ENCODE measurements at places on chromosomes 1 and 21.

DNA sequence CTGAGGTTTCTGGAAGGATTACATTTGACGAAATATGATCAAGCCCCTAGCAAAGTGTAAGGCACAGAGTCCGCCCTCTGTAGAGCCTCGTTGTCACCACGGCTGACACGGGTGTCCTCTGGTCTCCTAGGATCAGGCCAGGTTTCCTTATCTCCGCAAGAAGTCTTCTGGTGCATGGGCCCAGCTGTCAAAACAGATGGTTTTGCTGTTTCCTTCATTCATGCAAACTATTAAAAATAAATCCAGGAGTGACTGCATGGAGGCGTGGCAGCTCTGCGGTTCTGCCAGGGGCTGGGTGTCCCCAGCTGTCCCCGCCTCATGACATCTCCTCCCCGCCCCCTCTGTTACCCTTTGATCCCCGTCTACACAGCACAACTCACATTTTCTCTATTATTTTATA is 209.0 kb downstream of the DYRK1A start:
- no peak for DNase-seq

GRCh38 chr1:165395478-165395877 is 39.0 kb upstream of the LMX1A start:
- DNase-seq = no peak

DNA sequence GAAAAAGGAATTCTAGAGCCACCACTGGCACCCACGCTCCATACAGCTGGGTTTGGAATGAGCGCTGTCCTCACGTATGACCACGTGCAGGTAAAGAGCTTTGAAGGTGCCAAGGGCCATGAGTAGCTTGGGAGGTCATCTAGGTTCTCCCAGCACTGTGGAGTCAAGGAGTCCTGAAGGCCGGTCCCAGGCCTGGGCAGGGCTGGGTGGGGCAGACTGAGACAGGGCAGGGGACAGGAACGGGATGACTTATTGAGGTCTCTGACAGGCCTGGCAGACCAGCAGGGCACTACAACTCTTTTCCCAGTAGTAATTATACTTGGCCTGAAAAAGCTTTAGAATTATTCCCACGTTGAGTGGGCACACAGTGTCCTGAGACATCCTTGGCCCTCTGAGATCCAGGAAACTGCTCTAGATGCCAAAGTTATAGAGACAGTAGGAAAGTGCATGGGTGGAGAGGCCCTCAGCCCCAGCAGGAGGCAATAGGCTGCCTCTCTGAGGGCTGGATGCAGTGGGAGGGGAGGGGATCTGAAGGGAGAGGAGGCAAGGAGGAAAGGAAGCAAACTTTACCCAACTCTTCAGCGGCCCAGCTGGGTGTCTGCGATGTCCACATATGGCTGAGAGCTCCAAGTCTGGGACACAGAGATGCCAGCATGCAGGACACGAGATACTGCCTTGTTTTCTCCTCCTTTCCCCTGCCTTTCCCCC is 1.8 kb upstream of the CDA start:
- DNase-seq = no peak

DNA sequence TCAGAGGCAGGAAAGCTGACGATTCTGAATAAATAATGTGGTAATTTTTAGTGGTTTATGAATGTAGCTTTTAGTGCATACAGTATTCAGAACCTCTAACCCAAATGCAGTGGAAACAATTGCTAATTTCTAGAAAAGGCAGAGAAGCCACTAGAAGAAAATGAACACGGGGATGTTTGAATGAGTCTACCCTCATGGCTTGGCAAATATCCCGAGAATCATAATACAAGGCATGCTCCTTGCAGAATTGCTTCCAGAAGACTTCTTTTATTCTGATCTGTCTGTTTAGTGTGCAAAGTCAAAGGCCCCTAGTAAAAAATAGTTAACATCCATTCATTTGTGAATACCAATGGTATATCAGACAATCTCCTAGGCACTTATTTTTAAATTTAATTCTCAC is 246.8 kb downstream of the LMO4 start:
- no peak for DNase-seq

DNA sequence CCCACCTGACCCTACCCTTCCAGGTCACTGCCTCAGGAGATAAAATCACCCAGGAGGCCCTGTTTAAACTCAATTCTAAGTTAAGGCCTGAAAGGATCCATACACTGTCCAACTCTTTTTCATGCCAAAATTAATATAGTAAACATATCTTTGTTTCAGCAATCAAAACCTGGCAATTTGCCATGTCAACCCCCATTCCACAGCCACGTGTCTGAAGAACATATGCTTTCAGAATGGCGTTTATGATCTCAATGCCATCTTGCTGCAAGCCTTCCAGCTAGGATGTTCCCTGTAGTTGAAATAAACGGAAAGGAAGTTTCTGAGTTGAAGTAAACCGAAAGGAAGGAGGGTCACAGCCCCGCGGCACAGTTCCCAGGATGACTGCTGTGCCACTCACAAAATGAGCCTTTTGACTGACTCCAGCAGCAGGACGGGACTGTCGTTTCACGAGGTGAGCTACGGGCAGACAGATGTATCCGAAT is 472.0 kb downstream of the SMYD3 start:
- DNase-seq = no peak

DNA sequence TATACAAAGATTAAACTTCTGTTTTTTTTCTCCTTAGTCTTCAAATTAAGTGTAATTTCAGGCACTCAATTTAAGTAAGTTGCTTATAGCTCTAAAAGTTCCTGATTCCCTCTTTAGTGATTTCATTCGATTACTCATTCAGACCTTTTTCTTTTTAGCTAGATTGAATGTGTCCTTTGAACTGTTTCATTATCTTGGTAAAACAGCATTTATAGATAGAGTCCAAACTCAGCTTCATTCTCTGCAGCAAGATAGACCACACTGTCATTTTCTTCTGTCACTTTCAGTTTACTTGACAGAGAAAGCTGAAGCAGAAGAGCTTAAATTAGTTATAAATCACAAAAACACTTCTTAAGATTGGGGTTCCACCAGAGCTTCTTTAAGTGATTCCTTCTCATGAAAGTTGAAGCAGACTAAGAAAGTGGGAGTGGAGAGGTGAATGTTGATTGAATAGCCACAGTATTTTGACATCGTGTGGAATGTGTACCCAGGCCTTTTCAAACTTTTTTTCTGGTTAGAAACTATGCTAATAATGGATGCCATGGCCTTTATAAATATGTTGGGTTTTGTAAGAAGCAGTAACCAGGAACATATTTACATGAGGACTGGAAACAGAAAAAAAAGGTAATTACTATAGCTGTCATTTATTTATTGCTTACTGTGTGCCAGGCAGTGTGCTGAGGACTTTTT is 52.2 kb downstream of the ZBTB40 start:
- DNase-seq = no peak

- no peak for DNase-seq
Observed at GRCh38 chr21:33244082-33244778, 14.5 kb downstream of the IFNAR2 start.

DNA sequence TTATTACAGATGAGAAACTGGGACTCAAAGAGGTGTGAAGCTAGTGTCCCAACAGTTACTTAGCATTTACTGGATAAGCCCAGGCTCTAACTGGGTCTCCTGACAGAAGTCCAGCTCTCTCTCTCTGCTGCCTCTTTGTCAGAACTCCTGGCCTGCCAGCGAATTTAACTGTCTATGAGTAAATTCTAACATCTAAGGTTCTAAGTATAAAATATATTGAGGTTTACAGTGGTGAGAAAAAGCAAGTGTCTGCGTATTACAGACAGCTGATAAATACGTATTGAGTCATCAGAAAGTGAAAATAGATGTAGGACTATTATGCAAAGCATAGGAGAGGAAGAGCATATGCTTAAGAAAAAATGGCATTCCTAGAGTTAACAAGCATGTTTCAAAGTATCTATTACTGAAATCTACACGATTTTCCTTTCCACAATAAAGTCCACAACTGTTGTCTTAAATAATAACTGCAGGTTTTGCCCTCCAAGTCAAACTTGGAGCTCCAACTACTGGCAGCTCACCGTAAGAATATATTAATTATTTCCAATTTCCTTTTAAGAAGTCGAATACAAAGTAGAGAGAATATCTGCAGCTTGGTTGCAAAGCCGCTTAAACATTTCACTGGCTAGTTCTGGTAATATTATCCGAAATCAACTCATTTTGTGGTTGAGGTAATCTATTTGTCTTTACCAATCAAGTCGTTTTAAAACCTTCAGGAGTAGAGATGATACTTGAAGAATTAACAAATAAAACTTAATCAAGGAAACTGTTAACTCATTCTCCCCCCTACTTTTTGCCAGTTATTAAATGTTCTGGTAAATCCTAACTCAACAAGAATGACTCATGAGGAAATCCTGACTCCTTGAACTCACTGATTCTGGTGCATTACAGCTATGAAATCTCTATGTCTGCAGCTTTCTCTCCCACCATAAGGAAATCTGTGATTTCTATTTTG is 1.4 kb upstream of the RGS2 start:
- no peak for DNase-seq

- DNase-seq = no peak
Observed at GRCh38 chr1:209409780-209410179, 173.7 kb upstream of the CAMK1G start.

DNA sequence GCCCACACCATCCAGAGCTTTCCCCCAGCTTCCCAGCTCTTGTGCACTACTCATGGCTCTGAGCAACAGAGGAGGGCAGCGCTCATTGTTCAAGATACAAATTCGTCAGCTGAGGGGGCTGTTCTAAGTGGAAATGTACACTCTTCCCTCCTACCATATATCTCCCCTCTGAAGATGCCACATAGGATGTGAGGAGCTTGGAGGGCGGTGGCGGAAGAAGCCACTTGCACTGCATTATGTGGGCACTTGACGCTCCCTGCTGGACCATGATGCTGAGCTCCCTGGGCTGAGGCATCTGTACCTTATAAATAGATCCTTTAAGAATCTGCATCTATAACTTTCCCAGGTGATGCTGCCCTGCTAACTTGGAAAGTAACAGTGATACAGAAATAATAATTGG is 477.6 kb upstream of the DEPDC1 start:
- DNase-seq = no peak

DNA sequence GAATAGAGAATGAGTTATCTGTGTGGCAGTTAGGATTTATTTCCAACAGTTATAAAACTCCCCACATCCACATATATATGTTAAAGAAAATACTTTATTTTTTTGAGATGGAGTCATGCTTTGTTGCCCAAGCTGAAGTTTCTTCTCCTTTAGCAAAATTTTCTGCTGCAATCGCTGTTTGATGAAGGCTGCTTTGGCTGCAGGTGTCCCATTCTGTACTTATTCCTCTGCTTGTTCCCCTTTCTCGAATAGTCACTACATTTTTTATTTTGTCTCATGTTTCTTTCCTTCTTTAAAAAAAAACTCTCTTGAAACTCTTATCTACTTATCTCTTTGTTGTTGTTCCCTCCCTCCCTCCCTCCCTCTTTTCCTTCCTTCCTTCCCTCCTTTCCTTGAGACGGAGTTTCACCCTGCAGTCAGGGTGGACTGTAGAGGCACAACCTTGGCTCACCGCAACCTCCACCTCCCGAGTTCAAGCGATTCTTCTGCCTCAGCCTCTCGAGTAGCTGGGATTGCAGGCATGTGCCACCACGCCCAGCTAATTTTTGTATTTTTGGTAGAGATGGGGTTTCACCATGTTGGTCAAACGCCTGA is 10.6 kb downstream of the OR2W3 start:
- DNase-seq = no peak

- no peak for DNase-seq
Observed at GRCh38 chr1:236164273-236164672, 21.9 kb downstream of the GPR137B start.

DNA sequence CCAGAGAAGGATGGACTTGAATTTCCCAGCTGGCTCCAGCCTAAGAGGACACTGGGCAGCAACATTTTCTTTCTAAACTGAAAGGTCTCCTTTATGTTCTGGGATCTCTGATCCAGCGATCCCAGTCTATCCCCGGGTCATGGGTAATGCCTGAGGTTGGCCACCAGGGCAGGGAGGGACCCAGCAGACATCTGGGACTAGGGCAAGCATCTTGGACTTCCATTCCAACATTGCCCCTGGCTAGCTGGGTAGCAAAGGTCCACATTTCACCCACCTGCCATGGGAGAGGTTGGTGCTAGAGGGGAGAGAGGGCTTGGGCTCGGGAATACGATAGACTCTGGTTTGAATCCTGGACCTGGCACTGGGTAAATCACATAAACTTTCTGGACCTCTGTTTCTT is 84.6 kb downstream of the LRRN2 start:
- DNase-seq = no peak

DNA sequence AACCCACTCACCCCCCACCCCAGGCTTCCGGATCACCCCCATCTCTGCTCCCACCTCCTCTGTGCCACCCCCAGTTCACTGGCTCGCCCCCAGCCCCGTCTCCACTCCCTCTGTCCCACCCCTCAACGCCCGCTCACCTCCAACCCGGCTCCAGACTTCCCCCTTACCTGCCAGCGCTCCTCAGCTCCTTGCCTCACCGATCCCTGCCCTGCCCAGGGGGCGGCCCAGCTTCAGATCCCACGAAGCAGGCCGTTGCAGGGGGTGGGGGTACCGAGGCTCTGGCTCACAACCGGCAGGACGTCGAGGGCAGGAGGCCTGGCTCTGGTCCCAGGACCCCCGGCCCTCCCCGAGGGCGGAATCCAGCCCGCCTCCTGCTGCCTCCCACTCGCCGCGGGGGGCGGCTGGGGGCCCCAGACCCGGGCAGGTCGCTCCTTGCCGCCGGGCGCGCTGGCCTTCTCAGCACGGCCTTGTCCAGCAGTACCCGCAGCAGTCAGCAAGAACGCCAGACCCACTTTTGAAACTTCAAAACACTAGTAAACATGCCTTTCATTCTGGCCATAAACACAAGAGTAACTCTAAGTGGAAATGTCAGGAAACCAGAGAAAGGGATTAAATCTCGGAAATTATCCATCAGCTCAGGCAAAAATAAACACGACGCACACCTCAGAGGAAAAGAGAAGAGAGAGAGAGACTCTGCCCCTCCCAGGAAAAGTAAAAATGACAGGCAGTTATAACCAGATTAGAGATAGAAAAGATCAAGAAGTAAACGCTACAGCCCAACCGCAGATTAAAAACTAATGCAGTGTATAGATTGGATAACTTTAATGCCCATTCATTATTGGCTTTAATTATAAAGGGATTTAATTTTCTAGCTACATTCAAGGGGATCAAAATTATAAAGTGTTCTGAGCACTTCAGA is 1.0 kb upstream of the FAM89A start:
- no peak for DNase-seq

GRCh38 chr1:13908128-13908527 is 208.1 kb downstream of the PRDM2 start:
- no peak for DNase-seq

DNA sequence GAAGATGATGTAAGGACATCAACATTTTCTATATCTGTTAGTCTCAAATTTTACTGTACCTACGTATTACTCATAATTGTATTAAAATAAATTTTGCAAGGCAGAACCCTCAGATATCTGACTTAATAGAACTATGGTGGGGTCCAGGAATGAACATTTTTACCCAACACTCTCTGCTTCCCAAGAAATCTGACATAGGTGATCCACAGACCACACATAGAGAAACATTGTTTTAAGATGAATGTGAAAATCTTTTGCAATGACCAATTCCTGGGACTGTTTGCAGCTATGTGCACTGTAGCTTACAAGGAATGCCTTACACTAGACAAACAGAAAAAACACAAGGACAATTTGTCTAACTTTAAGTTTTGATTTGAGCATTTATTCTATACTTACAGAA is 645.6 kb upstream of the ADGRL2 start:
- no peak for DNase-seq

- no peak for DNase-seq
Observed at GRCh38 chr1:197614916-197615692, 160.2 kb downstream of the DENND1B start.
